T-cell (primary cell): ENCODE measurements at places on chromosomes 16 and 17. TPM values are rescaled to one million over a fixed set of nuclear protein-coding genes. Genes with fewer than 3 reads are reported as not detected.

DNA sequence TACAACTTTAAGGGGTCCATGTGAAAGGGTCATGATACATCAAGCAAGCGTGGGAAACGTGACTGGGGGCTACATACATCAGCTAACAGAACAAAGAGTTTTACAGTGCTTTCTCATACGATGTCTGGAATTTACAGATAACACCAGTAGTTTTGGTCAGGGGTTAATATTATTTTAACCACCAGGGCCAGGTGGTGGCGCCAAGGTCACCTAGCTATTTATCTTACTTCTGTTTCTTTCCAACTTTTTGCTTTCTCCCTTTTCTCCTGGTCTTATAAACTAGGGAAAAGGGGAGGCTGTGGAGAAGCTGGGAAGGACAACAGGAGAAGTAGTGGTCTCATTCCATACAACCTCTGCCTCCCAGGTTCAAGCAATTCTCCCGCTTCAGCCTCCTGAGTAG lies 37.9 kb downstream of the CLEC3A start:
- no peak for DNase-seq

The C17orf78 gene
- not detected for total RNA-seq

The DPEP3 gene
- 0.48 TPM for total RNA-seq

The PPP1R27 gene
- not detected for total RNA-seq

DNA sequence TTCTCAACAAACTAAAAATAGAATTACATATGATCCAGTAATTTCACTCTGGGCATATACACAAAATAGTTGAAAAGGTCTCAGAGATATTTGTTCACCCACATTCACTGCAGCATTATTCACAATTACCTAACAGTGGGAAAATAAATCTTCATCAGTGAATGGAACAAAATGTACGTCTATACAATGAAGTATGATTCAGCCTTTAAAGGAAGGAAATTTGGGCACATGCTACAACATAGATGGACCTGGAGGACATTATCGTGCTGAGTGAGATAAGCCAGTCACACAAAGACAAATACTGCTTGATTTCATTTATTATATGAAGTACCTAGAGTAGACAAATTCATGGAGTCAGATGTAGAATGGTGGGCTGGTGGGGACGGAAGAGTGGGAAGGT lies 47.0 kb downstream of the MFSD11 start:
- no peak for DNase-seq
